GM12891 (cell line): ENCODE measurements at places on chromosomes 3 and 15.

- no peak for DNase-seq
Observed at GRCh38 chr15:40850576-40851112, 6.8 kb downstream of the SPINT1 start.

- DNase-seq, result no peak
Observed at GRCh38 chr15:59812250-59812870, 123.2 kb upstream of the BNIP2 start.

GRCh38 chr3:51559411-51559888 is 20.9 kb downstream of the RAD54L2 start:
- DNase-seq, result no peak

- no peak for DNase-seq
Observed at GRCh38 chr15:67224889-67225288, 29.6 kb downstream of the AAGAB start.

GRCh38 chr3:57892423-57892822 is 115.8 kb upstream of the FLNB start:
- no peak for DNase-seq

- DNase-seq, result no peak
Observed at GRCh38 chr15:76330080-76330680, 6.4 kb upstream of the ISL2 start.

- no peak for DNase-seq
Observed at GRCh38 chr15:57591237-57591821, 375 bp upstream of the MYZAP start.

DNA sequence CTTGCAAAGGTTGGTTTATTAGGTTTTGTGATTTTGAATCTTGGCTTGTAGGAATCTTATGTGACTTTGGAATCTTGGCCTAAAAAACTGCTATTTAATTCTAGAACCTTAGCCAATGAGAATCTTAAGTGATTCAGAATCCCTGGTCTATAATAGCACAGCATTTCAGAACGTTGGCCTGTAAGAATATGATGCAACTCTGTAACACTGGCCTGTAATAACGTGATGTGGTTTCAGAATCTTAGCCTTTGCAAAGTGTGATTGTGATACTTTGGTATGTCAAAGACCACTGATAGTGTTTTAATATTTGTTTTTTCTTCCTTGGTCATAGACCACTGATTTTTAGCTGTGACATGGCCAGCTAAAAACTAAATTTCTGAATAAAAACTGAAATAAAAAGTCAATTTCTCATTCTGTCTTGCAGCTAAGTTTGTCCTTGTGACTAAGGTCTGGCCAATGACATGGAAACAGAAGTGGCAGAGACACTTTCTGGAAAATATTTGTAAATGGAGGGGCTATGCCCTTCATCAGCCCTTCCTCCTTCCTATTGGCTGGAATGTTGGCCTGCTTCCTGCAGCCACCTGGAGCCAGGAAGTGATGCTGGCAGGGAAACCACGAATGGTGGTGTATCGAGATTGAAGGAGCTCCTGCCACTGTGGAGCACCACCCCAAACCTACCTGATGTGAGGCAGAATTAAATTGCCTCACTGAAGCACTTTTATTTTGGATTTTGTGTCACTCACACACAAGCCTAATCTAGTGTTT is 42.3 kb upstream of the CORO2B start:
- DNase-seq, result no peak

GRCh38 chr3:144375088-144375487 is 403.5 kb downstream of the DIPK2A start:
- DNase-seq, result no peak

GRCh38 chr3:78941587-78941986 is 826.2 kb downstream of the ROBO1 start:
- DNase-seq, result no peak

DNA sequence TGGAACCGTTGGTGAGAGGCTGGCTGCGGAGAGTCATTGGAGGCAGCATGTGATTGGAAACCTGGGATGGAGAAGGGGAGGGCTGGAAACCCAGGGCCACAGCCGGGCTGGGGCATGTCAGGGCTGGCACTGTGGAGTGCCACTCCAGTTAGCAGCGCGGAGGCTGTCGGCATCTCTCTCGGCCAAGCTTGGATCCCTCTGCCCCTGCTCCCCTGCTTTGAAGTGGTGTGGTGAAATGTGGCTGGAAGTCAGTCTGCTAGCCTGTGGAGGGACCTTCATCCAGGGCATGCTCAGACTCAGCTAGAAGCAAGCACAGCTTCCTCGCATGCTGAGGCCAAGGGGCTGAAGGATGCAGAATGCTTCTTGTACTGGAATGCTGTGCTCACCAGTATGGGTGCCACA is 13.5 kb downstream of the SLCO3A1 start:
- no peak for DNase-seq

DNA sequence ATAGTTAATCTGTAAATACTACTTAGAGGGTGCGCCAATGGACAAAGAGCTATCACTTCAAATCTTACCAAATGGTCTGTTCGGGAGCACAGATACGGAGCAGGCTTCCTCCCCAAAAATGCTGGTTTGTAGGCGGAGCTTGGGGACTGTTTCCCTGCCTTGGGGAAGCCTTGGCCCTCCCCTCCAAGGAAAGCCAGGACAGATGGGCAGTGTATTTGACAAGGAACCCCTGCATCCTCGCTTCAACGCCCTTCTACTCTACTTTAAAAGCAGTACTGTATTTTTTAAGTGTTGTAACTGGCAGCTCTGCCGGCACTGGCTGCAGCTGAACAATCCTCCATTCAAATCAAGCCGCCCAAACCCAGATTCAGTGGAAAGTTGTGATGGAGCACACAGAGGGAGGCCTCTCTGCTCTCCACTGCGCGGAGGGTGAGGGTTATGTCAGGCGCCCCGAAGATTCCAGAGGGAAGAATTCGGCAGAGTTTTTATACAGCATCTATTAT is 83.1 kb upstream of the FNDC3B start:
- DNase-seq, result no peak

DNA sequence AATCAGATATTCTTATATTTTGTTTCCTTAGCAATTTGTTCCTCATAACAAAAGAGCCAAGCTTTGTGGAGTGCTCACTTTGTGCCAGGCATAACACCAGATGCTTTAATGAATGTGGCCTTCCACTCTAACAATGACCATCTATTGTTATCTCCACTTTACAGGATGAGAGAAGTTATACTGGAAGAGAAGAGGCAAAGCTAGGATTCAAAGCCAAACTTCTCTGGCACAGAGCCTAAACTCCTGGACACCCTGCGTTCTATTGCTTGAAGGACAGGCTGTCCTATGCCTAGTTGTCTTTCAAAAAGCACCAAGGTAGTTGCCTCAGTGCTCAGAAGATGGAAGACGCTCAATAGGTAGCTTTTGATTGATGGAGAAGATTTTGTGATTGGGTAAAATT is 123.2 kb upstream of the FEZF2 start:
- no peak for DNase-seq

- DNase-seq, result no peak
Observed at GRCh38 chr3:115843206-115843605, 219.9 kb downstream of the GAP43 start.

- DNase-seq, result no peak
Observed at GRCh38 chr3:60729056-60729455, 522.2 kb downstream of the FHIT start.

- no peak for DNase-seq
Observed at GRCh38 chr3:172511783-172512762, 11.2 kb downstream of the TNFSF10 start.

GRCh38 chr3:178561239-178561638 is 25.0 kb downstream of the KCNMB2 start:
- no peak for DNase-seq

- DNase-seq, result no peak
Observed at GRCh38 chr3:5187920-5188418, 462 bp downstream of the EDEM1 start.

- no peak for DNase-seq
Observed at GRCh38 chr15:57505949-57506391, 85.7 kb upstream of the MYZAP start.

DNA sequence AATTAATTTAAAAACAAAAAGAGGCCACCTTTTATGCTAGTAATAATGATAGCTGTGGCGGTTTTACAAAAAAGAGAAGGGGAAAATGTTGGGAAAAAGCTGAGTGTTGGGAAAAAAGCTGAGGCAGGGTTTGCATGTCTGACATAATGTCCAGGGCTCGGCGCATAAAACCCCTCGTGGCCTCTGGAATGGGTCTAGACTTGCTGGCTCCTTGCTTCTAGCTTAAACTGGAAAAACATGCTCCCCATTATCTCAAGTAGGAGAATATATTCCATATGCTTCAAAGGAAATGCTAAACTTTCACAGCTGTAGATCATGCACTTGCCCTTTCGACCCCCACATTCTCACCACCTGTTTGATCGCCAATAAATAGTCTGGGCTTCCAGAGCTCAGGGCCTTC is 53.0 kb downstream of the CYP19A1 start:
- DNase-seq, result no peak

- no peak for DNase-seq
Observed at GRCh38 chr3:101791778-101792177, 12.8 kb downstream of the NXPE3 start.
